ENCODE measurements at places on chromosomes 2 and 18.

DNA sequence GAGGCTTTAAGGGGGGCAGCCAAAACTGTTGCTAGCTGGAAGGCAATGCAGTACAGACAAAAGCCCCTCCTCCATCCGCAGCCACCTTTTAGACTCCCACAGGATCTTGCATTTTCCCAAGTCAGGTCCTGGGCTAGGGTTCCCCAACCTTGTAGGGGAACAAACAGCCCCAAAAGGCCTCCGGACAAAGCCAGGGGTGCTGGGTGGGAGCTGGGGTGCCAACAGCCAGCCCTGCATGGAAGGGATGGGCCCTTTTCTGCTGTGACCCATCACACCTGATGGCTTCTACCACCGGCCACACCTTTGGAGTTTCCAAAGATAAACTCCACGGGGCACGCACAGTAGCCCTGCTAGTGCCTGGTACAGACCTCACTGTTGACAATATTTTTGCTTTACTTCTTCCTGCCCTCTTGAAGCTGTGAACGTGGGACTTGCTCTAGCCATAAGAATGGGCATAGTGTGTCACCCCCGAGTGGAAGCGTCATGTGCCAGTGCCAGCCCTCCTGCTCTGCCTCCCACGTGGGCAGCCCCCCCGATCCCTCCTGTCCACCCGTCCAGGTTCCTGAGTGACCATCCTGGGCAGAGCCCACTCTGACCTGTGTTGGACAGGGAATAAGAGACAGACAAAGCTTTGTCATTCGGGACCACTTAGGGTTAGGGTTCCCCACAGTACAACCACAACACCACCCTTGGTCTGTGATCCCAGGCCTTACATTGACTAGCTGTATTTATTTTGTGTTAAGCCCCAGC lies 18.8 kb downstream of the TUBB6 start:
- DNase-seq, result no peak

DNA sequence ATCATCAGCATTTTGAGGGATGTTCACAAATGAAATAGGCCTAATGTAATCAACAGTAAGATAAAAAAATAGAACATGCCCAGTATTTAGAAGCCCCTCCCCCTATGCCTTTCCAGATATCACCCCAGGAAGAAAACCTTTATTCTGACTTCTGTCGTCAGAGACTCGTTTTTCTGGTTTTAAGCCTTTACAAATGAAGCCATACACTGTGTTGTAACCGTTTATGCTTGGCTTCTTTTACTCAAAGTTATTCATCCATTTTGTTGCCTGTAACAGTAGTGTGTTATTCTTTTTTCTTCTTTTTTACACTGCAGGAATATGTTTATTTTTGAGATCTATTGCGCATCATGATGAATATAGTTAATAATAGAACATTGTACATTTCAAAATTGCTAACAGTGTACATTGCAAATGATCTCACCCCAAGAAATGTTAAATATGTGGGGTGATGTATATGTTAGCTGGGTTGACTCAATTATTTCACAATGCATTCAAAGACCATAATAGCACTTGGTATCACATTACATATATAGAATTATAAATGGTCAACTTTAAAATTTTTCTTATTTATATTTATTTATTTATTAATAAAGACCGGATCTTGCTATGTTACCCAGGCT lies 28.1 kb upstream of the PNPT1 start:
- no peak for DNase-seq

DNA sequence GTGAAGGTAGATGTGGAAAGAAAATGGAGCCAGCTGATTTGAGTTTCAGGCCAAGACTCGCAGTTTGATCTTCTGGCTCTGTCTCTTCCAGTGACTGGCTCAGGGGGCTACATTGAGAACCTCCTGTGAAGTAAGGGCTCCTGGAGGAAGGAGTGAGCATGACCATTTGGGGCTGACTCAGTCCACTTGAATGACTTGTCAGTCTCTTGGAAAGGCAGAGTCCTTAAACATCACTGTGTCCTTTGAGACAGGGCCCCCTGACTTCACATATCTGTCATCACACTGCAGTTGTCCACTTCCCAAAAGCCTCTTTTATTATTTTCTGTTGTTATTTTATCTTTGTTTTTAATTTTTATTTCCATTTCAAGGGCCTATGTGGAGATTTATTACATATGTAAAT lies 204.6 kb upstream of the APCDD1 start:
- DNase-seq, result no peak

GRCh38 chr18:10228326-10228725 lies 226.1 kb upstream of the APCDD1 start:
- DNase-seq, result no peak

DNA sequence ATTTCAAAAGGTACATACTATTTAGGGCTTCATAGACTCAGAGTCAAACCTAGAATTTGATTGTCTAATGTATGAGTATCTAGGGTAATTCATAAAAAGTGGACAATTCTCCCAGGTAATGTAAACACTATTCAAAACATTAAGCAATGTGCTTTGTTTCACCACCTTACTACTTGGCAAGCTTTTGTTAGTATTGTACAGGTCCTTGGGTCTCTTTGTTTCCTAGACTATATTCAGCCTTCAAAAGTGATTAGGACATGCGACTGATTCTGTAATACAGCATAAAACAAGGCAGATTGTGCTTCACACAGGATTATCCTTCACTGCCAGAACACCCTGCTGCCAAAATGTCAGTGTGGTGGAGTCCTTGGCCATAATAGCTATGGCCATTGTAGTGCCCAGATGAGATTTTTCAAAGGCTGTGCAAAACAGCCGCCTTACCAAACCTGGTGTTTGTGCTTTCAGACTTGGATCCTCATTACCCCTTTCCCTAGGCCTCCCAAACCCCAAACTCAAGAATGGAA lies 90.1 kb upstream of the CAVIN2 start:
- no peak for DNase-seq

DNA sequence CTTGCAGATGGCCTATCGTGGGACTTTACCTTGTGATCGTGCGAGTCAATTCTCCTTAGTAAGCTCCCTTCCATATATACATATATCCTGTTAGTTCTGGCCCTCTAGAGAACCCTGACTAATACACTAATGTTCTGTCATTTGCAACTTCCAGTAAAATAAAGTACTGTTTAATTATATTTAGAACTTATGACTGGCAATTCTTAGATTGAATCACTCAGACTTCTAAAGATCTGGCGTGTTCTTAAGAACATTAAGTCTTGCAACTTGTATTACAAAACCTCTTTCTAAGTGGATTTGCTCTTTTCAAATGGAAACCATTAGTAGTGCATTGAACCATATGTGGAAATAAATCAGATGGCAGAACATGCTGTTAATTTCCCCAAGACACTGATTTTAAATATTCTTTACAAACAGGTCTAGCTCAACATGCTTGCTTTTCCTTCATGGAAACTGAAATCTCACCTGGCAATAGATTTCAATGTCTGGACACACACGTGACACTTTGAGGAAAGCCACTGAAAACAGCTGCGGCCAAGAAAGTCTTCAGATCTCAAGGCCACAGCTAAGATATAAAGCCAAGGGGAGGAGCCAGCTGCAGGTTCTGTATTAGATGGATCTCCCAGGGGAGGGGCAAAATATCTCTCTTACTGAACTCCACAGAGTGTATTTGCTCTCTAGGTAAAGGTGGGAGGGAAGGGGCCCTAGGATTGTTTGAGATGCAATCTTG lies 50.6 kb downstream of the PMAIP1 start:
- no peak for DNase-seq

DNA sequence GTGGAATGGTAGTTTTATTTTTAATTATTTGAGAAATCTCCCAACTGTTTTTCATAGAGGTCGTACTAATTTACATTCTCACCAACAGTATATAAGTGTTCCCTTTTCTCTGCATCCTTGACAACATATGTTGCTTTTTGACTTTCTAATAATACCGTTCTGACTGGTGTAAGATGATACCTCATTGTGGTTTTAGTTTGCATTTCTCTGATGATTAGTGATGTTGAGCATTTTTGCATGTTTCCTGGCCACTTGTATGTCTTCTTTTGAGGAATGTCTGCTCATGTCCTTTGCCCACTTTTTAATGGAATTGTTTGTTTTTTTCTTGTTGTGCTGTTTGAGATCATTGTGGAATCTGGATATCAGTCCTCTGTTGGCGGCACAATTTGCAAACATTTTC lies 242.5 kb downstream of the ZNF521 start:
- no peak for DNase-seq

GRCh38 chr2:144362401-144362800 lies 157.5 kb downstream of the ZEB2 start:
- DNase-seq, result no peak

- no peak for DNase-seq
Observed at GRCh38 chr2:183993052-183993451, 605.3 kb upstream of the ZNF804A start.

DNA sequence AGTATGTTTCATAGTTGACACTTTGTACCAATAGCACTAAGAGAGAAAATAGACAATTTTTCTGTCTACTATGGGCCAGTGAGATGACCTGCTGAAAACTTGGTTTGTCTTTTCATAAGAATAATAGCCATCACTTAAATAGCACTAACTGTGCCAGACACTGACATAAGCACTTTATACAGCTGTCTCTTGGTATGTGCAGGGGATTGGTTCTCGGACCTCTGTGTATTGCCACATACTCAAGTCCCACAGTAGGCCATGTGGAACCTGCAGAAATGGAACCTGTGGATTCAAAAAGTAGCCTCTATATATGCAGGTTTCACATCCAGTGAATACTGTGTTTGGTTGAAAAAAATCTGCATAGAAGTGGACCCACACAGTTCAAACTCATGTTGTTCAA lies 126.7 kb downstream of the XRCC5 start:
- DNase-seq, result no peak

- DNase-seq, result no peak
Observed at GRCh38 chr2:220469201-220469600, 841.8 kb downstream of the SLC4A3 start.
